ENCODE measurements at places on chromosomes 1 and 21.

DNA sequence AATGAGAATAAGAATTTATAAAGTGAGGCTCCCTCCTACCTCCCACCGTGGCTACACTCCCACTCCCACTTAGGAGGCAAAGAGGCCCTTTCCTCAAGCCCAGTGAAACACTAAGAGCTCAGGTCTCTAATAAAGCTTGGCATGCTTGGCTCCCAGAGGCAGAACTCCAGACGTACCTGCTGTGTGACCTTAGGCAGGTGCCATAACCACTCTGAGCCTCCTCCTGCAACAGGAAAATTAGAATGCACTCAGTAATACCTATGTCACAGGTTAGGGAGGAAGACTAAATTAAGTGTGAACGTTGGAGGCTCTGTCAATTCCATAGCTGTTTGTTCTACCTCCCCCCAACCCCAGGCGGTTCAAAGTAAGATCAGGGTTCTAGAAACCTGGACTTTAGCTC lies 16.5 kb upstream of the SLC26A9 start:
- DNase-seq = no peak

- no peak for DNase-seq
Observed at GRCh38 chr1:76764638-76765454, 102.4 kb upstream of the ST6GALNAC5 start.

DNA sequence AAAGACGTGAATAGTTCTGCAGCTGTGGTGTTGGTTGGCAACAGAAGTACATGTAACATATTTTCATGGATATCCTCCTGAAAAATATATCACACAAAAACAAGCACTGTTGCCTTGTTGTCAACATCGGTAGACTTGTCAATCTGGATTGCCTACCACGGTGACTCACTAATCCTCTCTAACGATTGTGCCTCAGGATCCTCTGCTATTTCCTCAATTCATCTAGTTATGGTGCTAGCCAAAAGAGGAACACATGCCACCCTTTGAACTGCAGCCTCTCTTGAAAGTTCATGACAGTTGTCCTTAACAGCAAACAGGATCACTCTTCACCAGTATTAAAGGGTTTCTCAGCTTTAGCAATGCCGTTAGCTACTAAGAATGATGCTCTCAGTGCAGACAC lies 25.7 kb downstream of the RASAL2 start:
- no peak for DNase-seq

DNA sequence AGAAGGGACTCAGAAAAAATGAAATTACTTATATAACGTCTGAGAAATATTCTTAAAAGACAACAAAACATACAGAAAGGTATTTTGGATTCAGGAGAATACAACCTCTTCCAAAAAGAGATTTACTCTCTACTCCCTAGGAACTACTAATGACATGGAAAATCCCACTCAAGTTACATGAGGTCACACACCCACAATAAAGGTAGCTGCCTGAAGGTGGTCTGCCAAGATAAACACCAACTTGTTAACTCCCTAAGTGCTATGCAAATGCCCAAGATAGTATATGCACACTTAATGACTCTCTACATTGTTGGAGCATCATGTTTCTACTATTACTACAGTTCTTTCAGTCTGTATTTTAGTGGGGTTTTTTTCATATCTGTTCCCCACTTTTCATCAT lies 26.5 kb downstream of the RERE start:
- no peak for DNase-seq

DNA sequence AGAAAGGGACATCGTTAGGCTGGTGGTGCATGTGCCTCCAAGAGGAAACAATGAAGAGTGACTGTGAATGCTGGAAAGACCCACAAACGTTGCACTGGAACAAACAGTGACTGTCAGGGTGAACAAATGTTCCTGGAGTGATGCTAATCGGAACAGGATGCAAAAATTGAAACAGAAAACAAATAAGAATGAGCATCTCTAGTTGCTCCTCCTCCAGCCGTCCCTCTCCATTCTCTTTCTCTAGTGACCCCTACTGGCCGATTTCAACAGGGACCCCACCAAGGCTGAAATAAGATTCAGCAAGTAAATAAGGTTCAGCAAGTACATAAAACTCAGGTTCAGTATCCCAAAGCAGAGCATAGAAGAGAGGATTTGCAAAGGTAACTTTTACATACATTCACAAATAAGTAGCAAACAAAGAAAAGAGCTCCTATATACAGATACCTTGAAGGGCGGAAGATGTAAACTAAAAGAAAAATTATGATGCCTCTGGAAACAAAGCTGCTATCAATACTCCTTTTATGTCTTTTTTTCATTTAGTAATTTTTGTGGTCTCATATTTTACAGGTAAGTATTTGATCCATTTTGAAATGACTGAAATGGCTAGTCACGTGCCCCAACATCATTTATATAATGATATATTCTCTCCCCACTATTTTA lies 836.1 kb upstream of the ADAMTS5 start:
- DNase-seq = peak; percentile 29
